ENCODE measurements at places on chromosomes 2 and 18.

DNA sequence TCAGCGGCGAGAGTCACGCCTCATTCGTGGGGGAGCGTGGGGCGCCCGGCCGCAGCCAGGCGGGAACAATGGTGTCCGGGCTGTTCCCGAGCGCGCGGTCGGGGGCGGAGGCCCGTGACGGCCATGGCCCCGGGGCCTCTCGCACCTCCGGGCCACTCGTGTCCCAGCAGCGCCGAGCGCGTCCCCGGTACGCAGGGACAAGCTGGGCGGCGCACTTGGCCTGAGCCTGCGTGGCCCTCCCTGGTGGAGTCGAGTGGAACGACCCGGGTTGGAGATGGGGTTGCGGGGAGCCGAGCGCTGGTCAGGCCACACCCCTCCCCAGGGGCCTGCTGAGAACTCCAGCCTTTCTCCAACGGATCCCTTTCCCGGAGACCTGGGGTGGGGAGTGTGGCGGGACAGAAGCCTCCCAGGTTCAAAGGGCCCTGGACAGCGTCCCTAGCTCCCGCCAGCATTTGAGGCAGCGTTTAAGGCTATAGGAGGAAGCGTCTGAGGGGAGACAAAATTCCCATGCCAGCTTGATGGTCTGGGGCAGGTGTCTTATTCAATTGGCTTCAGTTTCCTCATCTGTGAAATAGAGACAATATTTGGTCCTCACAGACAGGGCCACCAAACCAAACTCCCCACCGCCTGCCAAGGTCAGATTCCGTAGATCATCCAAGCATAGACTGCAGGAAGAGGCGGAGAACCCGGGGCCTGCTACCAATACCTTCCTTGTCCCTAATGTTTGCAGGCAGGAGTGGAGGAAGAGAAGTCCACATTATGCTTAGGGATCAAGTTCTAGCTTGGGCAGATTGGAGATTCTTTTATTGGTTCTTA lies 553 bp downstream of the CNDP2 start:
- DNase-seq: no peak

DNA sequence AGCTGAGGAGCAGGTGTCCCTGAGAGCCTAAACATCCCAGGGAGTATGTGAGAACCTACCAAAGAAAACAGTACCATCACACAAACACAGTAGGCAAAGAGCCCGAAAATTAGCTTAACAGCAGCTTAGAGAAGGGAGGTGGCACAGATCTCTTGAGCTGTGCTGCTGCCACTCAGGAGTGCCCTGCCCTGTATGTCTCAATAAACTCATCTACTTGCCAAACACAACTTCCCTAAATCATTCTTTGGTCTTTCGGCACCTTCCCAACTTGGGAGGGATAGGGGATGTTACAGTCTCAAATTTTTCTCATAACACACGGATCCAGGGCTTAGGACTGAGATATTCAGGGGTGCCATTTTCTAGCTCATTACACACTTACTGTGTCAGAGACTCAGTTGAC lies 45.3 kb upstream of the C1D start:
- DNase-seq: no peak

GRCh38 chr2:147061269-147061668 lies 783.6 kb upstream of the ACVR2A start:
- no peak for DNase-seq

- DNase-seq: no peak
Observed at GRCh38 chr2:86296947-86297346, 40.5 kb downstream of the REEP1 start.

- DNase-seq: no peak
Observed at GRCh38 chr2:135800513-135801460, 36.2 kb downstream of the LCT start.

DNA sequence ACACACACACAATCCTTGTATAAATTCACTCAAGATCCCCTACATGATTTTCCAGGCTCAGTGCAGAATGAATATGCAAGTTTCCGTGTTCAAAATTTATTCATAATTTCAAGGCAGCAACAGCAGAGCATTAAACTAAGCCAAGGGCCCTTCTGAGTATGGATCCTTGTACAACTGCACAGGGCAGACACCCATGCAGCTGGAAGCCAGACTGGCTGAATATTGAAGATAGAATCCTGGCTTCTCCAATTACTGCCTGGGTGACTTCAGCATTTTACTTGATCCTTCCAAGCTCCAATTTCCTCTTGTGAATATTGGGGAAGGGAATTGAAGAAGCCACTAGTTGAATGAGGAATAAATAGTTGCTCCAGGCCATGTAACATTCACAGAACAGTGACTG lies 267.9 kb upstream of the REG3G start:
- DNase-seq: no peak

- no peak for DNase-seq
Observed at GRCh38 chr18:38751898-38752297, 1186.3 kb upstream of the CELF4 start.

DNA sequence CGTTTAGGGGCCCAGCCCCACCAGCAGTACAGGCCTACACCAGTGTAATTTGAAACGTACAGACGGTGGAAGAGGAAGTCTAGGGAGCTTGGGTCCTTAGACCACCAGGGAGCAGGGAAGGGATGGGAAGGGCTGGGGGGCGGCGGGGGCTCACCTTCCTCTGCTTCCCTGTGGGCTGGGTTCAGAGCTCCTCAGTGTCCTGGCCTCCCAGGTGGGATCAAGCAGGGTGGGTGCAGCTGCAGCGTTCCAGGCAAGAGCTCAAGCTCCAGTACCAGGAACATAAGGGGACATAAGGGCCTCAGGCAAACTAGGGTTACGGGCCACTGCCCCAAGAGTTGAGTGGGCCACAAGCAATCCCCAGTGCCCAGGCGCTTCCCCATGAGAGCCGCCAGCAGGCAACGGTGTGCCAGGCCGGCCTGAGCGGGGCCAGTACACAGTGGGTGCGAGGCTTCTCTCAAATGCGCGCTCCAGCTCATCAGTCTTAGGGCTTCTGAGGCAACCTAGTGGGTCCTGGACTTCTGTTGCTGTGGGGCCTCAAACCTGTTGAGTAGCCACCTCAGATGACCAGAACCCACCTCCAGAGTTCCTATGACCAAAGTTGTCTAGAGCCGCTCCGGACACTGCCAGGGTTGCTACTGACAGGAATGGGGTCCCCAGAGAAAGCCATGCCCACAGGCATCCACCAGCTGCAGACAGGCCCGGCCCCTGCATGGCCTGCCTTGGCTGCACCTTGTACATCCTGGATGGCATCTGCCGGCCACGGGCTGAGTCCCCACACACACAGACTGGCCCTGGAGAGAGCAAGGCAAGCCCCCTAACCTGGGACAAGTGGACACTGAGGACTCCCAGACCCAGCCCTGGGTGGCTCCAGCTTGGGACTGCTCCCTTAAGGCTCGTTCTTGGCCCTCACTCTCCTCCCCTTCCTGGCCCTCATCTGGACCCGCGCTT lies 5.2 kb downstream of the ANKRD23 start:
- no peak for DNase-seq

DNA sequence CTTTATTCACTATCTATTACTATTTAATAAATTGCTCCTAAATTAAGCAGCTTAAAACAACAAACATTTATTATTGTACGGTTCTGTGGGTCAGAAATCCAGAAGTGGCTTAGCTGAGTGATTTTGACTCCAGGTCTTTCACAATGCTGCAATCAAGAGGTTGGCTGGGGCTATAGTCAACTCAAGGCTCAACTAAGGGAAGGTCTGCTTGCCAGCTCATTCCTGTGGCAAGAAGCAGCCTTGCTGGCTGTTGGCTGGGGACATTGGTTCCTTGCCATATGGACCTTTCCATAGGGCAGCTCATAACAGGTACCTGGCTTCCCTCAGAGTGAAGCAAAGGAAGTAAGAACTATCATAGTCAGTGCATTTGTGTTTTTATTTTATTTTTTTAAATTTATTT lies 5.0 kb upstream of the MRPL19 start:
- no peak for DNase-seq

DNA sequence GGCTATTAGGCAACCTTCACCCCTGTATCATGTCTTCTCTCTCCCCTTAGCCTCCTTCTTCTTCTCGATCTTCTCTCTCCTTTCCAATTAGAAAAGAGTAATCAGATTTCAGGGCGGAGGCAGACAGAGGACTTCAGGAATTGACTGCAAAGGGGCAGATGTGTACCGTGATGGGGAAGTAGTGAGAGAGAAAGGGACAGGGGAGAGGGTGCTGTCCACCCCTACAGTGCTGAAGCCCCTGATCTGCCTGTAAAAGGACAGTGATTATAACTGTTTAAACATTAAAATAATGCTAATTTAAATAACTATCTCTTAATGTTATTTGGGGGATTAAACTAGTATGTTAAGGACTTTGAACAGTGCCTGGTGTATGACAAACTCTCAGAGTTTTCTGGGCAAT lies 178.5 kb downstream of the ACTR3 start:
- DNase-seq: no peak

Data from hypothalamus (tissue), 51 donors.